ENCODE measurements at places on chromosomes 13 and 19. TPM values are rescaled to one million over a fixed set of nuclear protein-coding genes. Genes with fewer than 3 reads are reported as not detected.

The MICU2 gene
- total RNA-seq, result 29.6 TPM

The PRSS57 gene
- total RNA-seq, result not detected

The ELSPBP1 gene
- not detected for total RNA-seq

The PSG2 gene
- not detected for total RNA-seq

The SAFB2 gene
- total RNA-seq, result 17.5 TPM

The MAP3K10 gene
- 8.5 TPM for total RNA-seq

The FFAR2 gene
- total RNA-seq, result not detected

The FSD1 gene
- 7.1 TPM for total RNA-seq

The UBE2S gene
- total RNA-seq, result 42.2 TPM

The GNG7 gene
- 0.58 TPM for total RNA-seq

The TEX101 gene
- not detected for total RNA-seq

The SLAIN1 gene
- total RNA-seq, result not detected

The RNF113B gene
- total RNA-seq, result not detected

The C2CD4C gene
- total RNA-seq, result 0.26 TPM

The FFAR1 gene
- not detected for total RNA-seq

Data from pericardium fibroblast (primary cell).